ENCODE measurements at places on chromosomes 2 and 18.

DNA sequence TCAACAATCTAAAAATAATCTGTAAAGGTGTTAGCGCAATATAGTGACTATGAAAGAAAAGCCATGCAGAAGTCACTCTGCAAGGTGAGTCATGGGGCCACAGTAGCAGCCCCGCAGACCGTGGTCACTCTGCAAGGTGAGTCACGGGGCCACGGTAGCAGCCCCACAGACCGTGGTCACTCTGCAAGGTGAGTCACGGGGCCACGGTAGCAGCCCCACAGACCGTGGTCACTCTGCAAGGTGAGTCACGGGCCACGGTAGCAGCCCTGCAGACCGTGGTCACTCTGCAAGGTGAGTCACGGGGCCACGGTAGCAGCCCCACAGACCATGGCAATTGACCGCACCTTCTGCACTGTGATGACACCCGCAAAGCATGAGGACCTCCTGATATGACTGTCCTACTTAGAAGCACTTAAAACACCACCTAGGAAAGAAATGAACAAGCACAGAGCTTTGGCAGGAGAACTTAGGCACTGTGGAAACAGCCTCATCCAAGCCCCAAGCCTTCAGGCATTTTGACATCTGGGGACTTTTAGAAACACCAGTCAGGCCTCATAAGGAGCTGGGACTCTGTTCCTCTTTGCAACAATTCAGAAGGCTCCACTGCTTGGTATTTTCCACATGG is 70.1 kb downstream of the LDLRAD4 start:
- DNase-seq: no peak

DNA sequence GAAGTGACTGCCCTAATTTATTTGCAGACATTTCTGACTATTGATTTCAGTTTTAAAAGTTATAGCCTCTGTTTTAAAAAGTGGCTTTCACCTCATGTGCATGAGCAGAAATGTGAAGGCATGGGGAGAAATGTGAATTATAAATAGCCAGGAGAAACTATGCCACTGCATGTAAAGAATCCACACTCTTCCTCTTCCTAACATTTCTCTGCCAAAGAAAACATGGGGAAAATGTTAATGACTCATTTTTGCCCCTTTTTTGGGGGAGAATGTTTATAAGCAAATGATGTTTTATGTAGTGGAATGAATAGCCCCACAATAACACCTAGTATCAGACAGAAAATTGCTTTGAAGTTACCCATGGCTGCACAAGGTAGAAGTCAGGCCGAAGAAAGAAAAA is 249.0 kb upstream of the TANK start:
- DNase-seq: no peak

DNA sequence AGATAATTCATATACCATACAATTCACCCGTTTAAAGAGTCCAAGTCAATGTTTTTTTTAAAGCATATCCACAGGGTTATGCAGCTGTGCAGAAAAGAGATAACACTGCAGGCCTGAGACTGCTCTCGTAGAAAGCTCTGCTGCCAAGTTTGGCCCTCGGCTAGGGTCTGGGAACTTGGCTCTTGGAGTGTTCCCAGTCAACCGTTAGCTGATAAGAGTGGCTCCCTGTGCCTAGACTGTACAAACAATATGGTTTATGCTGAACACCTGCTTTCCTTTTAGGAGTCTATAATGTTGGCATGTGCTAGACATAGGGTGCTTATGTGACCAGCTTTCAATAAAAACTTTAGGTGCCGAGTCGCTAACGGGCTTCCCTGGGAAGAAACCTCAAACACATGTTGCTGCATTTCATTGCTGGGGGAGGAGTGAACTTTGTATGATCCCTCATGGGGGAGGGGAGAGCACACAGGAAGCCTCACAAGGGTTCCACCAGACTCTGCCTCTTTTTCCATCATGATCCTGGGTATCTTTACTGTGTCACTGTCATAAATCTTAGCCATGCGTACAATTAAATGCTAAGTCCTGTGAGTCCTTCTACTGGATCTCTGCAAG is 34.7 kb downstream of the RFX8 start:
- DNase-seq: no peak

- no peak for DNase-seq
Measured at GRCh38 chr2:240024766-240025165, 376 bp downstream of the NDUFA10 start.

GRCh38 chr2:287471-287885 is 413 bp downstream of the ALKAL2 start:
- DNase-seq: no peak

GRCh38 chr18:78993014-78993926 is 13.7 kb downstream of the SALL3 start:
- DNase-seq: no peak

GRCh38 chr2:52428224-52428623 is 1339.4 kb upstream of the CHAC2 start:
- DNase-seq: no peak

DNA sequence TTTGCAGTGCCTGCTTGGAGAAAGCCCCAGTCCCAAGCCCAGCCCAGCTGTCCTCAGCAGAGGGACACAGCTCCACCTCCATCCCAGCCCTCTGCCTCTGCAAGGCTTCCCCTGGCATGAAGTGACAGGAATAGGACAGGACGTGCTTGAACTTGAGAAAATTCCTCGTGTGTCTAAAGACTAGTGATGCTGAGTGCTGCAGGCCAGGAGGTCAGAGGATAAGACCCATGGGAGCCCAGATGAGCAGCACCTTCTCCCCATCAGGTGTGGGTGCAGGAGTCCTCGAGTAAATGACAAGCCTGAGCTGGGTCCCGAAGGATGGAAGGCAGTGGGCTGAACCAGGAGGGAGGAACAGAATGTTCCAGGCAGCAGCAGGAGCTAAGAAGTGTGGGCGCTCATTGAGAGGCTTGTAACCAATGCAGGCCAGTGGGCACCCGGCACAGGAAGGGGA is 67.8 kb upstream of the UXS1 start:
- DNase-seq: no peak

- no peak for DNase-seq
Measured at GRCh38 chr2:43055985-43056384, 170.4 kb downstream of the ZFP36L2 start.

DNA sequence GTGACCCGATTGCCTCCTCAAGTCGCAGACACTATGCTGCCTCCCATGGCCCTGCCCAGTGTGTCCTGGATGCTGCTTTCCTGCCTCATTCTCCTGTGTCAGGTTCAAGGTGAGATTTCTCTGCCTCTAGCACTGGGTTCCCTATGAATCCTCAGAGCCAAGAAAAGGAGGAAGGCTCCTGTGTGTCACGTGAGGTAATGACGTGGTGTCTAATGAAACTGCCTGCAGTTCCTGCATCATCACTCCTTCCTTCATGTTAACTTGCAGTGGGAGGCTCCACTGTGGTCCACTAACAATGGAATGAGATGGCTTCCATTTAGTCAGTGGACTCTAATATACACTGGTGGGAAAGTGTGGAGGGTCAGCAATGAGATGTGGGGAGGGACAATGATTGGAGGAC is 559 bp downstream of the REG3G start:
- DNase-seq: no peak

- no peak for DNase-seq
Measured at GRCh38 chr18:29123706-29124530, 947.0 kb upstream of the CDH2 start.

- no peak for DNase-seq
Measured at GRCh38 chr2:60932954-60933353, 51.6 kb downstream of the REL start.

DNA sequence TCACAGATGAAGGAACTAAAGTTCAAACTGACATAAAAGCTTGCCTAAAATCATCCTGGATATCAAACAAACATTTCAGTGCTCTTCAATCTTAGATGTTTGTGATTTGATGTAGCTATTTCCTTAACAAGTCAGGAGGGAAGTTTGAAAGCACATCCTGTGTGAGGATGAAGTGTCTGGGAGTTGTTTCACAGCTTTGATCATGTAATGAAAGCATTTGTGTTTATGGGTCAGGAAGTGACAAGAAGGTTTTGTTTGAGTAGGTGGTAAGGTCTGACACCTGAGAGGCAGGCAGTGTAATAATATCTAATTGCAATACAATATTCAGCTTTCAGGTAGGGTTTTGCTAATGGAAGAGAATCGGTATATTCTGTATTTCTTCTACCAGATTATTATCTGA is 26.0 kb upstream of the CSRNP3 start:
- peak; percentile 31 for DNase-seq

DNA sequence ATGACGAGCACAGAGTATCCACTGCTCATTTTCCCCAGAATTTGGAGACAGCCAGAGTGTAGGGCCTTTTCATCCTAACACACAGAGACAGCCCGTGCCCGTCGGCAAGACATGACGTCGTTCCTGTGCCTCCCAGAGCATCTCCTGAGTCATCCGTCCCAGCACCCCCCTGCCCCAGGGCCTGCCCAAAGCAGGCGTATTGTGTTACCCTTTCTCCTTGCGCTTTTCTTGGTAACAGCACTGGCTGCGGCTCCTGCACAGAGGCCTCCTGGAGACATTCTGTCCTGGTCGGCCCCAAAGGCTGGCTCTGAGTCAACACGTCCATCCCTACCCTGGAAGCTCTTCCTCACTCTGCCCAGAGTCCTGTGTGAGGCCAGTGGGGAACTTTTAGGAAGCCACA is 217.1 kb downstream of the KLHL29 start:
- no peak for DNase-seq

GRCh38 chr18:61719671-61720070 is 173.1 kb downstream of the RNF152 start:
- DNase-seq: no peak

DNA sequence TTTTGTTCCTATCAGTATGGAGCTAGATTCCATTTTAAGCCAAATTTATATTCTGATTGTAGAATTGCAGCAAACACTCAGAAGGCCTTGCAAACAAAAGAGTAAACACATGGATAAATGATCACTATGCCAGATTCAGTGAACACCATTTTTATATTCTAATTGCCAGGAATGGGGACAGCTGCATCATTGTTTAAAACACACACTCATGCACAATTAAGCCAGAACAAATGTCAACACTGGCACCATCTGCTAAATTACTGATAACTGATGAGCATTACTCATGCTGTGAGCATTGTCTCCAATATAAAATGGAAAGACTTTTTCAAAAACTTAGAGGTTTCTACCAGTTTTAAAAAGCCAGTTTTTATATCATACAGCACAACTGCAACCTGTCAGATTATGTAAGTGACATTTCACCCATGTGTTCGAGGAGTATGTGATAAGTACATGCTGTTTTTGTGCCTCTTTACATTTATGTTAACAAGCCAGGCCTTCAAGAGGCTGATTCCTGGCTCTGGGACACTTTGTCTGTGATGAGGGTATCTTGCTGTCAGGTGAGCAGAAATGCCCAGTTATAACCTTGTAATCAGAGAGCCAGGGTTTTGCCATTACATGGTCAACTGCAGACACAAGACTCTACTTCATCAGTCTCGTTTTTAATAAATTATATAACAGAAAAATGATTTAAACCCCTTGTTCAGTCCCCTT is 4.4 kb upstream of the ST8SIA5 start:
- peak; percentile 79 for DNase-seq

- DNase-seq: no peak
Measured at GRCh38 chr2:66634784-66635183, 199.9 kb downstream of the MEIS1 start.

- DNase-seq: no peak
Measured at GRCh38 chr2:207338220-207338607, 172.5 kb upstream of the KLF7 start.

GRCh38 chr2:130756053-130756873 is 923 bp downstream of the AMER3 start:
- DNase-seq: peak; percentile 56

GRCh38 chr18:54506516-54507261 is 84.4 kb upstream of the DYNAP start:
- no peak for DNase-seq

DNA sequence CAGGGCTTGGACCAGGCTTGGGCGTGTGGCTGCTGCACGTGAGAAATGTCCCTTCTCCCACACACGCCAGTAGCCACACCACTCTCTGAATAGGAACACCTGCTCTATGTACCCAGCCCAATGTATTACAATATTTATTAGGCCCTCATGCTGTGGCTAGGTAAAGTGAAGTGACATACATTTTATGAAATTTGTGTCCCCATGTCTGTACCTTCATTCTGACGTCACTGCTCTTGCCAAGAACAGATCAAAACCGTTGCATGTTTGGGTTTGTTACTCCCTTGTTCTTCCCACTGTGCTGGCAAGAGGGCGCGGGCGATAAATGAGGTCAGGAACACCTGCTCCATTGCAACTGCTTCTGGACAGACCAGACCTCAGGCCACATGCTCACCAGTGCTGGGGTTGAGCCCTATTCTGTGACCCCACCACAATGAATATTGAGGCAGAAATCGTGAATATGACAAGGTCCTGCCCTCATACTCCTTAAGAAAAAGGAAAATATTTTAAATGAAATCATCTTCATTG is 436.4 kb upstream of the SALL3 start:
- no peak for DNase-seq

GRCh38 chr2:239533569-239534316 is 132.9 kb upstream of the HDAC4 start:
- no peak for DNase-seq

DNA sequence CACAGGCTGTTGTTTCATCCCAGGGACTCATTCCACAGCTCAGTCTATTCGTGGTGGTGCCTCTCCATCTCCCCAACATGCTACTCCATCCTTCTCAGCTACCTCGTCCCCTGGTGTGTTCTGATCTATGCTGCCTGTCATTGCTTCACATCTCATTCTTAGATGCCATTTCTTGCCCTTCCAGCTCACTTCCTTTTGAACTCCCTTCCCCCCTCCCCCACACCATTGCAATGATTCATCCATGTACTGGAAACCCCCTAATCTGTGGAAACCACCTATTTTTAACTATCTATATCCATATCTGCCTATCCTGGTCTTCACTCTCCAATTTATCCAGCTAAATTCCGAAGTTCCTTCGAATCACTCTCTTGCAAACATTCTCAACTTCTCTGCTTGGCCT is 65.7 kb upstream of the PARD3B start:
- no peak for DNase-seq

DNA sequence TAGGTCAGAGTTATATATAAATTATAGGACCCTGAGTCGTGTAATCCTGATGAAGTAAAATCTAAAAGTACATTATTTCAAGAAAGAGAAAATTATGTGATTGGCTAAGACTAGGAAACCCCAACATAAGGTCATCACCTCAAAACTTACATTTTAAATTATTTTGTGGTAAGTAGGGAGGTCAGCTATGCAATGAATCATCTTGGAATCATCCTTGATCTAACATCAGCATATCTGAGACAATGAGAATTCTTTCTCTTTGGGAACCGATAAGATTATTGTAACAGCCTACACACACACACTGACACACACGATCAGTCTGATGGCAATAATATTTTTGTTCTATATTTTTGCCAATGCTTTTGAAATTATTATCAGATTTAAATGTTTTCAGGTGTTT is 904.8 kb upstream of the CHAC2 start:
- no peak for DNase-seq

DNA sequence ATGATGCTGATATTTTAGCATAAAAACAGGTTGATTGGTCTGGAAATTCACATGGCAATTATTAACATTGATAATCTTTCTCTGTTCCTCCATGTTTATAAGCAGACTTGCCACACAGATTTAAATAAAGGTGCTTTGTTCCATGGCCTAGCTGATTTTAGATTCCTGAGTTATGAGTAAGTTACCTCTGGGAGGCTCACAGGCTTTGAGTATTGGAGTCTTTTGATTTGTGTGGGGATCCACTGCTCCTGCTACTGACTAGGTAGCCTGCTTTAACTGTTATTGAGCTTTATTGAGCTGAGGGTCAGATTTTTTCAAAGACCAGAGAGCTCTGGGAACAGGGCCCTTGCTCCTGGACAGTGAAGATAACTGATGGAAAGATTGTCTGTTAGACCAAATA is 166.1 kb downstream of the ANKRD30B start:
- no peak for DNase-seq

- peak; percentile 83 for DNase-seq
Measured at GRCh38 chr18:48983793-48984437, 33.1 kb upstream of the SMAD7 start.

- DNase-seq: no peak
Measured at GRCh38 chr18:48769006-48769636, 181.6 kb downstream of the SMAD7 start.
